ENCODE measurements at places on chromosomes 11 and 22. TPM values are rescaled to one million over a fixed set of nuclear protein-coding genes. Genes with fewer than 3 reads are reported as not detected.

Gene TMX2
- 72.1 TPM for polyA plus RNA-seq

Gene OR10A2
- not detected for polyA plus RNA-seq

Gene CASP1
- 107 TPM for polyA plus RNA-seq

Gene OR2AG2
- not detected for polyA plus RNA-seq

DNA sequence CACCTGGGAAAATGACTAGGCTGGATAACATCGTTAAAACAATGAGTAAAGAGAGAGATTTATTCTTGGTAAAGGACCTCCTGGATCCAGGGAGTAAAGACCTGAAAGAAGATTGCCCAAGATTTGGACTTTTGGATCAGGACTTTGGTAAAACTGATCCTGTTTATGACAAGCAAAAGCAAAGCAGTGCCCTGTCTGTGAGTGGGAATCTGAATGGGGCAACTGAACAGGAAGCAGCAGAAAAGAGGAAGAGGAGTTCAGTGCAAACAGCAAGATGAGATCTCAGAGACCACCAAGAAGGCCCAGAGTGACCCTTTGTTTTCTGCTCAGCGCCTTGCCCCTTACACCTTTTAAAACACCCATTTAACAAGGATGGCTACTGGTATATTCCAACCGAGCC, 122.0 kb downstream of the VPREB1 start:
- H3K27ac ChIP-seq: no peak overlapping the region
- no peak for DNase-seq
- H3K4me1 ChIP-seq: no peaks in the 10 kb centered on the region
- peaks cover 2% of the 10 kb centered on the region for H3K27me3 ChIP-seq
- no peak overlapping the region for H3K4me3 ChIP-seq
- no peaks in the 10 kb centered on the region for H3K36me3 ChIP-seq
